T-cell (primary cell): ENCODE measurements at places on chromosomes 13 and 19.

DNA sequence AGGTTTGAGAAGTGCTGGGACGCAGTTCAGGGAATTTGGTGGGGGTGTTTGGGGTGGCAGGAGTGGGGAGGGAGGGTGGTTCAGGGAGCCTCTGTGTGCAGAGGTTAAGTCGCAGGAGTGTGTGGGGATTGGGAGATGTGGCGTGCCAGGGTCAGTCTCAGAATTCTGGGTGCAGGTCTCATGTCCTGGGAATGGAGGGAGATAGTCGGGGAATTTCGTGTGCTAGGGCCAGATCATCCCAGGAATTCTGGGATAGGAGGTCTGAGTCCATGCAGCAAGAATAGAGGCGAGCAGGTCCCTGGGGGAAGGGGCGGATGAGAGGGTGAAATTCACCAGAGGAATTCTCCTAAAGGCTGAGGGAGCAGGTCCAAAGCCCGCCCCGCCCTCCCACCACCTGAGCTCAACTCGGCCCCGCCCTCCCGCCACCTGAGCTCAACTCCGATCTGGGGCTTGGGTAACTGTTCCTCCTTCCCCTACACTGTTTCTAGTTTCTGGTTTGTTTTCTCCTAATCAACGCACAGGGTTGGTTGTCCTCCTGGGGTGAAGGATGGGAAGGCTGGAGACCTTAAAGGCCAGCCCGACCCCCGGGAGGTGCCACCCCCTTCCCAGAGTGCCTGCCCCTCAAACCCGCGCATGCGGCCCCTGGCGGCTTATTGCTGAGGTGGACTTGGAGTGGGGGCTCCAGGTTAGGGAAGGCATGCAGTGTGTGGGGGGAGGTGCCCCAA is 15.2 kb downstream of the KCNC3 start:
- peaks cover 87% of the 10 kb centered on the region for H3K27me3 ChIP-seq
- no peak overlapping the region for H3K27ac ChIP-seq
- no peak for DNase-seq
- peaks cover 16% of the 10 kb centered on the region for H3K4me1 ChIP-seq
- H3K4me3 ChIP-seq: no peak overlapping the region

DNA sequence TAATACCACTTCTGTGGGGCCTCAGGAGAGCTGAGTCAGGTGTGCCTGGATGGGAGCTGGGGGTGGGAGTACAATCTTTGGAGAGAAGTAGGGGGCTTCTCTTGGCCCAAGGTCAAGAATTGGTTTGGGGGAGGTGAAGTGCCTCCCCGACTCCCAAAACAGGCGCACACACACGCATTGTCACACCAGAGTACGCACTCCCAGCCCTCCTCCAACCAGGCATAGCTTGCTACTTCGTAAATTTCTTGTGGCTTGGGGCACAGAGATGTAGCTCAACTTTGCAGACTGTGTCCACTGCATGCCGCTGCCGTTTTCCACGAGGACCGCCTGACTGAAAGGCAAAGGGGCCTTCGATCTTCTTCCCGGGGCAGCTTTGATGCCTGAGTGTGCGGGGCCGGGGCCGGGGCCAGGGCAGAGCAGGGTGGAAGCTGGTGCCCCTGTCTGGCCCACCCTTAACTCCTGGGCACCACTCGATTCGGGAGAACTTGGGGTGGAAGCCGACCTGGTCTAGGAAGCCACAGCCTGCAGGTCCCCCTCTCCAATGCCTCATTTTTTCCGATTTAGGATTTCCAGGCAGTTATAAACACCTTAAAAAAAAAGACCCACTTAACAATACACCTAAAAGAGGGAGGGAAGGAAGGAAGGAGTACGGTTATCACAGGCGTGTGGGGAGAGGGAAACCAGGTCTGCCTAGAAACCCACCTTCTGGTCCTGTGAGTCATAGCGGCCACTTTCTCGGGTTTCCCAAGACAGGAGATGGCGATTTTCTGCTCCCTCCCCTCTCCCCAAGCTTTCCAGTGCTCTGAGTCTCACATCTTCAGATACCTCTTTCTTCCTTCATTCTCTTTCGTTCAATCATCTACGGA is 5.8 kb upstream of the TSHZ3 start:
- H3K4me3 ChIP-seq: no peak overlapping the region
- no peak overlapping the region for H3K27ac ChIP-seq
- H3K4me1 ChIP-seq: peaks cover 58% of the 10 kb centered on the region
- DNase-seq: no peak
- no peaks in the 10 kb centered on the region for H3K36me3 ChIP-seq
- H3K27me3 ChIP-seq: peaks cover 86% of the 10 kb centered on the region

GRCh38 chr19:1861599-1862031 is 1.8 kb downstream of the KLF16 start:
- DNase-seq: no peak
- peak overlapping the region; percentile 80 for H3K4me3 ChIP-seq
- peaks cover 36% of the 10 kb centered on the region for H3K4me1 ChIP-seq
- no peaks in the 10 kb centered on the region for H3K27me3 ChIP-seq
- peak overlapping the region; percentile 68 for H3K27ac ChIP-seq

- H3K4me1 ChIP-seq: no peaks in the 10 kb centered on the region
- H3K27ac ChIP-seq: no peak overlapping the region
- no peaks in the 10 kb centered on the region for H3K36me3 ChIP-seq
- no peaks in the 10 kb centered on the region for H3K27me3 ChIP-seq
These were observed 335.5 kb upstream of the EDNRB start for GRCh38 chr13:78254113-78254512.
